Stimulated activated CD4-positive, alpha-beta T cell treated with anti-CD3 and anti-CD28 coated beads, Interleukin-12 subunit alpha, Interleukin-12 subunit beta, amount 100 ng/mL, for 4 hours (primary cell): ENCODE measurements at places on chromosomes 11 and 22.
A peak's percentile ranks its signal among the peaks of the same experiment; 100 is the strongest.

DNA sequence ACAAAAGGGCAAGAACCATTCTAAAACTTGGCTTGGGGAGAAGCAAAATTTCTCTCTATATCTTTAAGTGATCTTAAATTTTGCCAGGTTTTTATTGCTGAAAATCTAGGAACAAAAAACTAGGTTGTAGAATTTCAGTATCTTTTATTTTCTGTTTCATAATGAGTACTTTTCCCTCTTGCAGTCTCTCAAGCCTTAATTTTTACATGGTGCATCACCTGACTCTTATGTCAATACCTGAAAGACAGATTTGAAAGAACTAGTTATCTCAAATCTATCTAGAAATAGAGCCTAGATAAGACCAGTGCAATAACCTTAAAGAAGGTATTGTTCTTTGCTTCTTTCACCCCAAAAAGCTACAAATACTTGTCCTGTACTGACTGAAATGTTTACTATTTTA is 122.1 kb downstream of the TRIM44 start:
- no peak for DNase-seq

GRCh38 chr22:44147008-44147645 is 33.6 kb upstream of the PARVG start:
- DNase-seq = no peak

DNA sequence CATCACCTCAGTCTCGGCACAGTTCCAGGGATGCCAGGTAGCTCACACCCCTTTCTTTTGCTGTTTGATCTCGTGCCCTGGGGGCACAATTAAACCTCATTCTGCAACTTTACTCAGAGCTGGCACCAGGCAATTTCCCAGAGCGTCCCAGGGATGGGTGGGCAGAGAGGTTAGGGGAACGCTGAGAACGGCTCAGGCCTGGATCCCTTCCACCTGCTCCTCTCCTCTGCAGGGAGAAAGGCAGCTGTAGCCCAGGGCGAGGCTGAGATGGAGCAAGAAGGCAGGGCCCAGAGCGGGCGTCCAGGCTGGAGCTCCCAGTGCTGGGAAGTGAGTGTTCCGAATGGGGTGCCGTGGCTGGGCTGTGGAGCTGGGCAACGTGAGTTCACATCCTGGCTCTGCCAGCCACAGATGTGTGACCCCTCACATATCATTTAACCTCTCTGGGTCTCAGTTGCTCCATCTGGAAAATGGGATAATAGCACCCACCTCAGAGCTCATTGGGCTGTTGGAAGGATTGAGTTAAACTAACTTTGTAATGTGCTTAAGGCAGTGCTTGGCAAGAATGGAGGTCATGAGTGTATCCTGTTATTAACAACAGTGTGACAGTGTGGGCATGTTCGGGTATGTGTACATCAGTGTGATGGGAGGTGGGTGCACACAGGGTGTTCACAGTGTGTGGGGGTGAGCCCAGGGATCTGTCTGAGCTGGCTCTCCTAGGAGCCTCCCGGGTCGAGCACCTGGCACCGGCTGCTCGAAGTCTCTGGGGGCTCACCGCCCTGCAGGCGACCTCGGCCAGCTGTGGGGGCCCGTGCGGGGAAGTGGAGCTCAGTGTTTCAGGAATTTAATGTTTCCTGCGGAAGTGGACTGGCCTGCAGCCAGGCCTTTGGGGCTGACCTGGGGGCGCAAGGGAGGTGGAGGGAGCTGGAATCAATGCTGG is 15.5 kb downstream of the OTUB1 start:
- DNase-seq = no peak

GRCh38 chr11:132096132-132096825 is 725.9 kb downstream of the NTM start:
- no peak for DNase-seq

DNA sequence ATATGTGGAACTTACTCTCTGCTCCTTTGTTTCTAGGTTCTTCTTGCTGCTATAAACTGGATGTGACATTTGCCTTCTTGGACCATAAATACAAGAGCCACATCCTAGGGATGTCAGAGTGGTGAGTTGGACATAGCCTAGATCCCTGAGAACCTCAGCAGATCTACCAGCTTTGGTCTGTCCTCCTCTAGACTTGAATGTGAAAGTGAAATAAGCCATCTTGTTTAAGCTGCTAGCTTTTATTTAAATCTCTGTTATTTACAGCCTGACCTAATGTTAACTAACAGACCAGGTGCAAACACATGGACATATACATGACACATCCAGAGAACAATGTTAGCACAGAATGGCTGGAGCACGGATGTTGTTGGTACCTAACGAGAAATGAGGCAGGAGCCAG is 36.0 kb downstream of the SLN start:
- DNase-seq = no peak

DNA sequence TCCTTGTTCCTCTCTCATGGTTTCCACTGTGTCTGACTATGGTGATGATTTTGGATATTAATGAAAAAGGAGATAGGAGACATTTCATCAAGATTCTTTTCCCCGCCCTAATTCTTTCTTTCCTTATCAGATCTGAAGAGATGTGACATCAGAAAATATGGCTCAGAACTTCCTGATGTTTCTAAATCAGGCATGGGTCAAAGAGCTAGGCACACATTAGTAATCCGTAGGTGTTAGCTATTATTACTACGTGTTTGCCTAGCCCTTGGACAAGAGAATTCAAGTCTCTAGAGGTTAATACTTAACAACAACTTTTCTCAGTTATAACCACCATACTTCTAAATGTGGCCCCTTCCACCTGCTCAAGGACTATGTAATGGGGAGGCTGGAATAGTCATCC is 5.8 kb downstream of the JOSD1 start:
- DNase-seq = no peak

DNA sequence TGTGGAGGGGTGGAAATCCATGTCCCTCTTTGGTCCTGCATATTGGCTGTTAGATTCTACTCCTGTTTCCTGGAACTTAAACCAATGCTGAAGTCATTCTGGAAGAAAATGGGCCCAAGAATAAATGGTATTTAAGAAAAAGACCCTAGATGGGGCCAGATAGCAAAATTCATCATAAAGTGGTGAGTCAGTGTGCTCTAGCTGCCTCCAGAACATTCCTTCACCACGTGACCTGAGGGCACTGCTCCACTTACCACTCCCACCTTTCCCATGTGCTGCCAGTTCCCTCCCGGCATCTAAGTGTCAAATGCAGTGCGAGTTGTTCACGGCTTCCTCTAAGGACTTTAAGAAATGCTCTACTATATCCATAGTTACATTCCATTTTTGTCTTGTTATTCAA is 30.9 kb upstream of the NAP1L4 start:
- no peak for DNase-seq

DNA sequence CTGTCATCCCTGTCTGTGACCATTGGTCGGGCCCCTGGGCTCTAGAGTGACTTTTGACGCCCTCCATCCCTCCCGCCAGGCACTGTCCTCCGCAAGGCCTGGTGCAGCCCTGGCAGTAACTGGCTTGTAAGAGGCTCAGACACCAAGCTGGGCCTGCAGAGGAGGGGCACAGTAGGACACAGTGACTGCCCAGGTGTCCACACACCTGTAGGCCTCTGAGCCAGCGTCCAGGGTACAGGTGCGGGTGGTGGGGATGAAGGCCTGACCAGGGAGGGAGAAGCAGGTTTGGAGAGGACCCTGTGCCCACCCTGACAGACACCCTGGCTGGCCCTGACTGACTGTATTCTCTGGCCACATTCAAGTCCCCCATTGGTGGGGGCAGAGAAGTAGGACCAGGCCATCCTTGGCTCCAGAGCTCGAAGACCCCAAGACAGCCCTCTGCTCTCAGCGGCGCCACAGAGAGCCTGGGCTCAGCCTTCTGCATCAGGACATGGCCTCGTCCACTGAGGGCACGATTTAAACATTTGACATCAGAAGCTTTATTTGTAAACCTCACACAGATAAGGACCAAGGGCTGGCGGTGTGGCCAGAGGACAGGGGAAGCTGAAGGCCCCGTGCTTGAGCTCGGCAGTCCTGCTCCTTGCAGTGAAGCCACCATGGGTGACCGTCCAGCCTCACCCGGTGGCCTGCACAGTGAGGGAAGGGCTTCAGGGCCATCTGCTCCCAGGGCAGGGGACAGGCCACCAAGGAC is 31.4 kb downstream of the PPIL2 start:
- no peak for DNase-seq

DNA sequence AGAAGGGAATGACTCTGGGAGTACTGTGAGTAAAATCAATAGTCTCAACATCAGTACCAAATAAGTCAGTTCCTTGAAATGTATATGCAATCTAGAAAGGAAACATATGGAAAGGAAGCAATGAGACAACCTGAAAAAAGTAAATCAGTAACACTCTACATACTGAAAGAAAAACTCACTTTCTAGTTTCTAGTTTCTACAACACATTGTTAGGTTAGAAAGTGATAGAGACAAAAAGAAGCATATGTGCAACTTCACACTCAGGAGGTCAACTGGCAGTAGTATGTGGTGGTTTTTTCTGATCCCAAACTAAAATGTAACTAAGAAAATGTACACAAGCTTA is 156.5 kb upstream of the SOX6 start:
- no peak for DNase-seq

DNA sequence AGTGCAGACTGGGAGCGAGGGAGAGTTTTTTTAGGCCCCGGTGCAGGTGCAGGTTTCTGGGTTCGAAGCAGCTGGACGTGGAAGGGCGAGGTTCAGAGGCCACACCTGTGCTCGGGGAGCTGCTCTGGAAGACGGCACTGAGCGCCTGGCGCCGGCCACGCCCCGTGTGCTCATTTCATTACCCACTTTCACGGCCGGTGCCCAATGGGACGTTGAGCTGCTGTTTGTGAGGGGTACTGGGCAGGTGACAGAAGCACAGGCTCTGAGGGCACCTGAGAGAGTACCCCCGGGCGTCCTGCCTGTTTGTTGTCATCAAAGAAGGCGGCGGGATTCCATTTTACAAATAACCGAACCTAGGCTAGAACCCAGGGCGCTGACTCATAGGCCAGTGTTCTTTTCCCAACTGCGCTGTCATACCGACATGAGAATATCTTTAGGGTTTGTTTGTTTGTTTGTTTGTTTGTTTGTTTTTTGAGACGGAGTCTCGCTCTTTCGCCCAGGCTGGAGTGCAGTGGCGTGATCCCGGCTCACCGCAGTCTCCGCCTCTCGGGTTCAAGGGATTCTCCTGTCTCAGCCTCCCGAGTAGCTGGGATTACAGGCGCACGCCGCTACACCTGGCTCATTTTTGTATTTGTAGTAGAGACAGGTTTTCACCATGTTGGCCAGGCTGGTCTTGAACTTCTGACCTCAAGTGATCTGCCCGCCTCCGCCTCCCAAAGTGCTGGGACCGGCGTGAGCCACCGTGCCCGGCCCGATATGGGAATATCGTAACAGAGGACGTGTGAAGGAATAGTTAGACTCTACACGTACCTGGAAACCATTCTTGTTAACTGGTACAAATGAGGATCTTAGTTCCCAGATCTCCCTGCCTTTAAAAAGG is 16.6 kb upstream of the SPTBN2 start:
- DNase-seq = peak; percentile 41

- DNase-seq = no peak
Observed at GRCh38 chr11:59284773-59285129, 72.0 kb upstream of the MPEG1 start.

GRCh38 chr11:10659339-10660216 is 34.0 kb downstream of the IRAG1 start:
- DNase-seq = no peak

GRCh38 chr22:19942157-19943081 is 801 bp upstream of the TXNRD2 start:
- DNase-seq = peak; percentile 12

DNA sequence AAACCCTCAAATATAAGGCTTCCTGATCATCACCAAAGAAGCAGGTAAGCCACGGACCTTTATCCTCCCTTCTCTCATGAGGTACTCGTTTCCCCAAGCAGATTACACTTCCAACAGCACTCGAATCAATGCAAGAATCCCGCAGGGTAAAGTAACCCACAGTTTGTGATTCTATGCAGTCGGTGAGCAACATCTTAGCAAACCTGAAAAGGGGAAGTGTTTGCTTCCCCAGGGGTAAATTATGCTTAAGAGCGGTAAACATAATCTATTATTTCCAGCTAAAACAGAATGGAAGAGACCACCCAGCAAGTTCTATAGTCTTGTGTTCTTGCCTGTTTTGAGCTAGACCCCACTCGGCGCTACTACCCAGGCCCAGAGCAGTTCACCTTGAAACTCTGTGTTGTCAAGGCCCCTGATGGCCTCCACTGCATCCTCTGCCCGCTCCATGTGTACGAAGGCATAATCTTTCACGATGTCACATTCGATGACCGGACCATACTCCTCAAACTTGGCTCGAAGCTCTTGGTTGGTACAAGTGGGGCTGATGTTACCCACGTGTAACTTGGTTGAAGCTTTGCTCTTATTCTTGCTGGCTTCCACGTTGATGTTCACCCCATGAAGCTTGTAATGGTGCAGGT is 1.3 kb downstream of the RBM4B start:
- DNase-seq = no peak

GRCh38 chr22:19713650-19714311 is 522 bp upstream of the SEPTIN5 start:
- DNase-seq = no peak

DNA sequence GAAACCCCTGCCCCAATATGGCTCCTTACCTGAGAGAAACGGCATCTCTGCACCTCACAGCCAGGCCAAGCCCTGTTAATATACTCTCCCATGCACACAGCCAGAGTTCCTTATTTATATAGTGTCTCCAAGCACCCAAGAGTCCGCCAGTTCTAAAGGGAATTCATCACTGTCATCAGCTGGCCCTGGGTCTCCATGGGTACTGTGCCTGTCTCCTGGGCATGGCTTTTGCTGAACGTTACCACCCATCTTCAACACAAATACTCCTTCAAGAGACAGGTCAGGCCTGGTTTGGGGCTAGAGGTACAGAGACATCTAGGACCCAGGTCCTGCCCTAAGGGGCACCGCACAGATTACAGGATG is 1.6 kb upstream of the ATG16L2 start:
- no peak for DNase-seq

- DNase-seq = no peak
Observed at GRCh38 chr22:42693055-42693762, 27.5 kb downstream of the A4GALT start.

DNA sequence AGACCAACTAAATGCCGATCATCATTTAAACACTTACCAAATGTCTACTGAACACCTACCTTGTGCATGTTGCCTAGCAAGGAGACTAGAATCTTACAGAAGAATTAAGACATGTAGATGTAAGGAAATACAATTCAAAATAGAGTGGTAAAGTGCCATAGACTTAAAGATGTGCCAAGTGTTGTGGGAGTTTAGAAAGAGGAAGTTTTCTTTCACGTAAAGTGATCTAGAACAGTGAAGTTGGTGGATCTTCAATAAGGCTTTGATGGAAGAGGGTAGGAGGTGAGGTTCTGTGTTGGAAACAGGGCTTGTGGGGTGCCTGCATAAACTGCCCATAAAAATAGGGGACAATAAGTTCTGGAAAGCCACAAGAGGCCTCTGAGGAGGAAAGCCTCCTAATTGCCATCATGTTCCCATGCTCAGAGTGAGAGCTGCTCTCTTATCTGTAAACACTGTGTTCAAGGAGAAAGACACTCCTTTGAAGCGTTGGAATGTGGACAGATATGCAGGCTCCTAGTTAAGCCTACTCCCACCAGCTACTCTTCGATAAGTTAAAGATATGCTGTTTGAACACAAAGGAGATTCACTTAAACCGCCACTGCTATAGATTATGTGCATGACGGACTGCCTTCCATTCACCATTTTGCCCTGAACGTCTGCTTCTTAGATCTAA is 66.7 kb downstream of the HSD17B12 start:
- no peak for DNase-seq

GRCh38 chr22:48827904-48828555 is 999.6 kb downstream of the BRD1 start:
- no peak for DNase-seq

- DNase-seq = no peak
Observed at GRCh38 chr11:13672576-13673210, 4.2 kb downstream of the FAR1 start.

- DNase-seq = peak; percentile 64
Observed at GRCh38 chr22:37162221-37163095, 12.7 kb upstream of the IL2RB start.
